Stimulated activated CD8-positive, alpha-beta memory T cell treated with anti-CD3 and anti-CD28 coated beads, Interleukin-15, amount 100 ng/mL, for 4 hours (primary cell): ENCODE measurements at places on chromosomes 2 and 18.

DNA sequence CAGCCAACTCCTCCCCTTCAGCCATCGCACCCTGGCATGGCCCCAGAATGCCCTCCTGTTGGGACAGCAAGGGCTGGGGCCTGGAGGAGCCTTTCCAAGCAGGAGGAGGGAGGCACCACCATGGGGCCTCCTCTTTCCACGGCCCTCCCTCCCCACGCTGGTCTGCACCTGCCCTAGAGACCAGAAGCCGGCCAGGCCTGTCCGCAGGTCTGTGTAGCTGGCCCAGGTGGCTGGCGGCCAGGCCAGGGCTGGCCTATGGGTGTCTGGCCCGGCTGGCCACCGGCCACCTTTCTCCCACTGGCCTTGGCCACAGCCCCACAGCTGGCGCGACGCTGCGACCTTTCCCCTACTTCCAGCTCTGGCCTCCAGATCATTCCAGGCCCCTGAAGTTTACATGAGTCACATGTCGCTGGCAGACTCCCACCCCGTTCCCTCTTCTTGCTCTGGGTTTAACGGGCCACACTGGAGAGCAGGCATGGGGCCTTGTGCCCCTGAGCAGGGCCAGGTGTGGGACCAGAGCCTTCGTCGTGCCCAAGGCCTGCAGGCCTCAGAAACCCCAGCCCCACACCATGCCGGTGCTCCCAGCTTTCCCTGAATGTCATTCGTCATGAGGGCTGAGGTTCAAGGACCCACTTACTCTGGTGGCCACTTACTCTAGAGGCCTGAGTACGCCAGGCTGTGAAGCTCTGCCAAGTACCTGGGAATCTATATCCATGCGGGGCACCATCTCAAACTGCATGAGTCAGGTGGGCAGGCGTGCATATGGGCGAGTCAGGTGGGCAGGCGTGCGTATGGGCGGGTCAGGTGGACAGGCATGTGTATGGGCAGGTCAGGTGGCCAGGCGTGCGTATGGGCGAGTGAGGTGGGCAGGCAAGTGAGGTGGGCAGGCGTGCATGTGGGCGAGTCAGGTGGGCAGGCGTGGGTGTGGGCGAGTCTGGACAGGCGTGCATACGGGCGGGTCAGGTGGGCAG, 33.3 kb upstream of the KLF11 start:
- no peak for DNase-seq

GRCh38 chr2:239401881-239402233, 1.0 kb upstream of the HDAC4 start:
- no peak for DNase-seq

GRCh38 chr2:178208817-178209216, 14.5 kb downstream of the OSBPL6 start:
- no peak for DNase-seq

- DNase-seq: no peak
Observed at GRCh38 chr18:44636241-44636640, 44.4 kb upstream of the SETBP1 start.

- DNase-seq: no peak
Observed at GRCh38 chr2:131058920-131059319, 34.3 kb downstream of the FAM168B start.

GRCh38 chr2:163264341-163264740, 425.8 kb upstream of the KCNH7 start:
- no peak for DNase-seq

GRCh38 chr2:85938456-85938855, 49.7 kb upstream of the ST3GAL5 start:
- no peak for DNase-seq

GRCh38 chr2:100954044-100954420, 48.1 kb upstream of the RPL31 start:
- DNase-seq: no peak

- no peak for DNase-seq
Observed at GRCh38 chr18:6326566-6326965, 88.1 kb downstream of the L3MBTL4 start.
